ENCODE measurements at places on chromosomes 1 and 21.

- H3K36me3 ChIP-seq, result peaks cover 2% of the 10 kb centered on the region
- H3K27ac ChIP-seq, result peak overlapping the region; percentile 43
- no peak for DNase-seq
Observed at GRCh38 chr21:34200288-34200905, 127.0 kb downstream of the MRPS6 start.

DNA sequence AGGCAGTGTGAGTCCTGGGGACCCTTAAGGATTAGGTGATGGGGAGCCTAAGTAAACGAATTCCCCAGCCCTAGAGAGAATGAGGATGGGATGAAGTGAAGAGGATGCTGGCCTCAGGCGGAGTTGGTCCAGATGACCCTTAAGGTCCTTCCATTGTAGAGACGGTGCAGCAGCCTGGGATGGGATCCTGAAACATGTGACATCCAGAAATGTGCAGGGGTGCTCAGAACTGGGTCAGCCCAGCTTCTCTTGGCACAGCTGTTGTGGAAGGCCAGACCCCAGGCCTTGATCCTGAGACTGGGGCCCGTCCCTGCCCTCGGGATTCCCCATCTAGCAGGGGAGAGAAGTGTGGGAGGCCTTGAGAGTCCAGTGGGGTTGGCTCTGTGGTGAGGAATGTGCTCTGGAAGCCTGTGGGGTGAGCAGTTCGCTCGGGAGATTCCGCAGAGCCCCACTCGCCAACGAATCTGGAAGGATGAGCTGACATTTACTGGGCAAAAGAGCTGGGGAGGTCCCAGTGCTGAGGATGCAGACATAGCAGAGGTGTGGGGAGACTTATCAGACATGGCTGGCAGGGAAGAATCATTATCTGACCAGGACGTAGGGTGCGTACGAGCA, 28.1 kb downstream of the A3GALT2 start:
- H3K36me3 ChIP-seq, result peaks cover 5% of the 10 kb centered on the region
- peaks cover 14% of the 10 kb centered on the region for H3K4me1 ChIP-seq
- no peak for DNase-seq
- H3K27me3 ChIP-seq, result no peaks in the 10 kb centered on the region
- no peak overlapping the region for H3K4me3 ChIP-seq
- no peak overlapping the region for H3K27ac ChIP-seq

DNA sequence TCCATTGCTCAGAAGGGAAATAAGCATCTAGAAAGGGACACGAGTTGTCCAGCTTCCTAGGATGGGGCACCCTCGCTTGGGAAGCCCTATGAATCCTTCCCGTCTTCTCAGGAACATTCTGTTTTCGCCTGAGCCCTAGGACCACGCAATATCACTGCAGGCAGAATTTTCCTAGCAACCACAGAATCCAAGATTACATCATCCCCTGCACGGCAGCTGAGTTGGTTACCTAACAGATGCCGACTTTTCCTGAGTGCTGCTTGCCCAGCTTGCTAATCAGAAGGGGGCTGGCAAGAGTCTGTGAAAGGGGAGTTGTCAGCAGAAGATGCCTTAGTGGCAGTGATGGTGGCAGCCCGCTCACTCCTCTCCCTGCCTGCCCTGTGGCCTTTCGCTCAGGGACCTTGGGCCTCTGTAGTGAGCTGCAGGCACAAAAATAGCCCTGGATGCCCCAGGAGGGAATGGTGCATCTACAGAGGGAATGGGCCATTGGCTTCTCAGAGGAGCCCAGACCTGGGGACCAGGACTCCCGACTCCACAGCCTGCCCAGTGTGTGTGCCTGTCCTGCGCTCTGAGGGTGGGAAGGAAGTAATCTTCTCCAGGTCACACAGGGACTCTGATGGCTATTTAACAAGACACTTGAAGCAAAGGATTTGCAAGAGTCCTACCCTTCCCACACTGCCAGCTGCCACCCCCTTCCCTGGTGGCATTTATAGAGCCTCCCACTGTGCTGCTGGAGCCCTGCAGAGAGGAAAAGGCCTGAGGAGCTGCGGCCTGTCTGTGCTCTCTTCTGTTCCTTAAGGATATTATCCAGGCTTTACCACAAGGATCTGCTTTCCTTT, 28.9 kb upstream of the CLSTN1 start:
- no peak for DNase-seq
- peak overlapping the region; percentile 29 for H3K27ac ChIP-seq
- no peaks in the 10 kb centered on the region for H3K36me3 ChIP-seq

DNA sequence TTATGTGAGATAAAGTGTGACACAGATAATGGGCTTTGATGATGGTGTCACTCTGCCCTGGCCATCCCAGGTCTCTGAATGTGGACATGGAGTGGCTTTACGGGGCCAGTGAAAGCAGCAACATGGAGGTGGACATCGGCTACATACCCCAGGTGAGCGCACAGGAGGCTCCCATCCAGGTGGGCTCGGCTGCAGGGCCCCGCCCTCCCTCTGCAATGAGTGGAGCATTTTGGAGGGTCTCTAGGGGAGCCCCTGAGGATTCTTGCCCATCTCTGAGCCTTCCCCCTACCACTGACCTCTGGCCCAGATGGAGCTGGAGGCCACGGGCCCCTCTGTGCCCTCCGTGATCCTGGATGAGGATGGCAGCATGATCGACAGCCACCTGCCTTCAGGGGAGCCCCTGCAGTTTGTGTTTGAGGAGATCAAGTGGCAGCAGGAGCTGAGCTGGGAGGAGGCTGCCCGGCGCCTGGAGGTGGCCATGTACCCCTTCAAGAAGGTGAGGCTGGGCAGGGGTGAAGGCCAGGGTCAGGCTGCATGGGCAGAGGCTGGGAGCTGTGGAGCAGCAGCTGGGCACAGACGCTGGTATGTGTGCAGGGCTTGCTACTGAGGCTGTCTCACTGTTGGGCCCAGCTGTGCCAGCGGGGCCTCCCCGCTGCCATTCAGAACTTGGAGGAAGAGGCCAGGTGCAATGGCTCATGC, 8.2 kb upstream of the MTFR1L start:
- no peaks in the 10 kb centered on the region for H3K27me3 ChIP-seq
- no peak for DNase-seq
- H3K27ac ChIP-seq, result peak overlapping the region; percentile 54
- H3K36me3 ChIP-seq, result no peaks in the 10 kb centered on the region

DNA sequence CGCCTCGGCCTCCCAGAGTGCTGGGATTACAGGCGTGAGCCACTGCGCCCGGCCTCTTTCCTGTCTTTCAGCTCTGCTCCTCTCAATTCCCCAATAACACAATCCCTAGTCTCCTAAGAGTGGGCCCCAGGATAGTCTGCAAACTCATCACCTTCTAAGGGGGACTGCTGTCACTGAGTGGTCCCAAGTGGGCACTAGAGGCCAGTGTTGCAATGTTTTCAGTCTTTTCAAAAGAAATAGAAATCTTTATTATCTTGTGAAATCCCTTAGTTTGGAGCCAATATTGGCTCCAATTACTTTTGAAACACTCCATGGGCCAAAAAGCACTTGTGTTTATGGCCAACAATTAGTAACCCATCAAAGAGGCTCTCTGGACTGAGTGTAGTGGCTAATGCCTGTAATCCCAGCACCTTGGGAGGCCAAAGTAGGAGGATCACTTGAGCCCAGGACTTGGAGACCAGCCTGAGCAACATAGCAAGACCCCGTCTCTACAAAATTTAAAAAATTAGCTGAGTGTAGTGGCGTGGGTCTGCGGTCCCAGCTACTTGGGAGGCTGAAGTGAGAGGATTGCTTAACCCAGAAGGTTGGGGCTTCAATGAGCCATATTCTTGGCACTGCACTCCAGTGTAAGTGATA, 28.6 kb upstream of the ZNF697 start:
- H3K4me3 ChIP-seq, result no peak overlapping the region
- peaks cover 4% of the 10 kb centered on the region for H3K4me1 ChIP-seq
- no peak overlapping the region for H3K27ac ChIP-seq
- H3K36me3 ChIP-seq, result peaks cover 2% of the 10 kb centered on the region

- no peaks in the 10 kb centered on the region for H3K4me1 ChIP-seq
- peaks cover 3% of the 10 kb centered on the region for H3K36me3 ChIP-seq
- H3K27ac ChIP-seq, result no peak overlapping the region
- H3K27me3 ChIP-seq, result peaks cover 25% of the 10 kb centered on the region
- no peak for DNase-seq
- H3K4me3 ChIP-seq, result no peak overlapping the region
Observed at GRCh38 chr1:4004635-4005430, 104.8 kb upstream of the C1orf174 start.

DNA sequence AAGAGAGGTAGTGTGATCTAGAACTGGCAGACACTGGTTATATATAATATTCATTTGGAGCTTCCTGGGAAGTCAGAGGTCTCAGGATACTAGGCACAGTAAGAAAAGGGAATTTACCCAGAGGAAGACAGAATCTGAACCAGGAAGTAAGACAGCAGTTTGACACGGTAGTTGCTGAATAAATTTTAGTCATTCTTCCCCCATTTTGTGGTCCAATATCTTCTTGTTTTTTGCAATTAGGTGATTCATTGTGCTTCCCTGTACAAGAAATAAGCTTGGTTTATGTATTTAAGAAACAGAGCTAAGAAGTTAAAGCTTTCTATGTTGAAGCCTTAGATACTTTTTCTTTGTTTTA, 1.3 kb downstream of the TMEM167B start:
- no peak for DNase-seq
- H3K4me1 ChIP-seq, result peaks cover 24% of the 10 kb centered on the region
- H3K27me3 ChIP-seq, result no peaks in the 10 kb centered on the region
- H3K27ac ChIP-seq, result peak overlapping the region; percentile 98
- H3K4me3 ChIP-seq, result peak overlapping the region; percentile 98
- H3K36me3 ChIP-seq, result no peaks in the 10 kb centered on the region

GRCh38 chr1:183622013-183622412, 13.6 kb downstream of the ARPC5 start:
- H3K36me3 ChIP-seq, result peaks cover 6% of the 10 kb centered on the region
- H3K4me3 ChIP-seq, result no peak overlapping the region
- H3K27me3 ChIP-seq, result no peaks in the 10 kb centered on the region
- no peak for DNase-seq
- H3K27ac ChIP-seq, result peak overlapping the region; percentile 75

DNA sequence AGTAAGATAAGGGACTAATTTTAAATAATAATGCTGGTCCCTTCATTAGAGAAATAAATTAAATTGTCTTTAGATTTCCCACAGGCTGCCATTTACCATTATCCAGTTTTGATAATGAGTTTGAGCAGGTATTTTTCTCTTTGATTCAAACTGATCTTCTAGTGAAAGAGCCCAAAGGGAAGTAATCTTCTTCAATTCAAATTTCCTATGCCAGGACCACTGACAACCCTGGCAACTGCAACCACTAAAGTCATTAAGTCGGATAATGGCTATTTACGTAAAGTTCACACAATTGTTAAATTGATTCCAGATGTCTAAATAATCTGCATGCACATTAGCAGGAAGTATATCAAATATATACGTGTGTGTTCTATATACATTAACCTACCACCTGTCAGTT, 399.3 kb downstream of the PTPRC start:
- H3K36me3 ChIP-seq, result no peaks in the 10 kb centered on the region
- no peak overlapping the region for H3K27ac ChIP-seq
- H3K27me3 ChIP-seq, result no peaks in the 10 kb centered on the region
- H3K4me1 ChIP-seq, result peaks cover 22% of the 10 kb centered on the region

DNA sequence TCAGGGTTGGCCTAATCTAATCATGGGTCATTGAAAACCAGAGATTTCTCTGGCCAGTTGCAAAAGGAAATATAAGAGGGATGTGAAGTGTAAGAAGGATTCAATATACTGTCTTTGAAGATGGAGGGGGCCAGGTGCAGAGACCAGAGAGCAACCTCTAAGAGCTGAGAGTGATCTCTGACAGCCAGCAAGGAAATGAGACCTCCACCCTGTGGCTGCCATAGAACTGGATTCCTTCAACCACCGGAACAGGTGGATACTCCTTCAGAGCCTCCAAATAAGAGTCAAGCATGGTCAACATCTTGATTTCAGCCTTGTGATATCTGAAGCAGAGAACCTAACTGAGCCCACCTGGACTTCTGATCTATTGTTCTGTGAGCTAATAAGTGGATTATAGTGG, 128.4 kb downstream of the CYYR1 start:
- no peak overlapping the region for H3K4me3 ChIP-seq
- no peak for DNase-seq
- H3K4me1 ChIP-seq, result no peaks in the 10 kb centered on the region
- H3K36me3 ChIP-seq, result no peaks in the 10 kb centered on the region
